Stomach (tissue), 19 donors: ENCODE measurements at places on chromosomes 12 and 14. TPM values are rescaled to one million over a fixed set of nuclear protein-coding genes. Genes with fewer than 3 reads are reported as not detected.

VTI1B gene
- total RNA-seq, result 58.9 TPM

SLC4A8 gene
- 9.0 TPM for total RNA-seq

DNA sequence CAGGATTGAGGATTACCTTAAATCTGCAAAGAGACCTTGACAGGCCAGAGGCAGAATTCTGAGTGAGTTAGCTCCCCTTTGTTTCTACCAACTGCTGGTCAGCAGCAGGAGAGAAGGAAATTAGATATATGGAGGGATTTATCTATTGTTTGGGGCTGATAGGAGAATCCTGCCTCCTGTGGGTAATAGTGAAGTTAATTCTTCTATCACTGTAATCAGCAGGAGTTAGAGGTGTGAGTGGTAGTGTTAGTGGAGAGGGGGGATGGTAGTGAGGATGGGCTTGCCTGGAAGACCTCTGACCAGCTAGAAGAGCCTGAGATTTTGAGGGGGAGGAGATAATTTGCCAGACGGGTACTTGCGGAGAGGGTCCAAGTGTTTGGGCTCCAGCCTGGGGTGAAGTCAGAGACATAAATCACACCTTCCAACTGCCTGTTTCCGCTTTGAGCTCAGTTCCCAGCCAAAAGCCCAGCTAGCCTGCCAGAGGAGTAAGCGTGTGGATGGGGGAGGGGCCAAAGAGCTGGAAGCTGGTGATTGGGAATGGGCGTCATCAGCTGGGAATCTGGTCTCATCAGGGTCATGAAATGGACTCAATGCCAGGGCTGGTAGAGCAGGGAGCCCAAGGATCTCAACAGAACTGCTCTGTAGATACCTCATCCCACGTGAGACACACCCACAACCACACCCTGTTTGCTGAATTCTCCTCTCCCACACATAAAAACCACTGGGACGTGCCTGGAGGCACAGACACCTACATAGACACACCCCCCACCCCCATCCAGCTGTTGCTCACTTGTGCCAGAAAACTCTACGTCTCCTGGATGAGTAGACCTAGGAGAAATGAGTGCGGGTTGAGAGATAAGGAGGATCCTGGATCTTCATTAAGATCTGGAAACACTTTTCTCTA lies 13.1 kb upstream of the ITGA5 start:
- H3K27ac ChIP-seq, result peak overlapping the region; percentile 74
- no peaks in the 10 kb centered on the region for H3K36me3 ChIP-seq
- peaks cover 46% of the 10 kb centered on the region for H3K4me1 ChIP-seq
- no peaks in the 10 kb centered on the region for H3K27me3 ChIP-seq
- H3K4me3 ChIP-seq, result no peak overlapping the region
- DNase-seq, result peak; percentile 84

GRCh38 chr12:7282844-7283243 lies 21.0 kb upstream of the ACSM4 start:
- no peaks in the 10 kb centered on the region for H3K4me1 ChIP-seq
- H3K27me3 ChIP-seq, result no peaks in the 10 kb centered on the region
- H3K27ac ChIP-seq, result no peak overlapping the region
- no peak overlapping the region for H3K4me3 ChIP-seq
- no peak for DNase-seq

GRCh38 chr12:59304077-59304721 lies 291.6 kb upstream of the SLC16A7 start:
- DNase-seq, result no peak
- H3K4me1 ChIP-seq, result no peaks in the 10 kb centered on the region
- H3K36me3 ChIP-seq, result no peaks in the 10 kb centered on the region
- H3K27ac ChIP-seq, result no peak overlapping the region
- no peaks in the 10 kb centered on the region for H3K27me3 ChIP-seq
- H3K4me3 ChIP-seq, result no peak overlapping the region

GRCh38 chr14:104315169-104315568 lies 176.8 kb downstream of the KIF26A start:
- no peaks in the 10 kb centered on the region for H3K27me3 ChIP-seq
- no peaks in the 10 kb centered on the region for H3K36me3 ChIP-seq
- no peak overlapping the region for H3K27ac ChIP-seq
- DNase-seq, result peak; percentile 1
- no peaks in the 10 kb centered on the region for H3K4me1 ChIP-seq

GRCh38 chr14:31484754-31485153 lies 3.1 kb downstream of the GPR33 start:
- H3K4me1 ChIP-seq, result no peaks in the 10 kb centered on the region
- no peaks in the 10 kb centered on the region for H3K36me3 ChIP-seq
- no peak overlapping the region for H3K4me3 ChIP-seq
- DNase-seq, result no peak

DNA sequence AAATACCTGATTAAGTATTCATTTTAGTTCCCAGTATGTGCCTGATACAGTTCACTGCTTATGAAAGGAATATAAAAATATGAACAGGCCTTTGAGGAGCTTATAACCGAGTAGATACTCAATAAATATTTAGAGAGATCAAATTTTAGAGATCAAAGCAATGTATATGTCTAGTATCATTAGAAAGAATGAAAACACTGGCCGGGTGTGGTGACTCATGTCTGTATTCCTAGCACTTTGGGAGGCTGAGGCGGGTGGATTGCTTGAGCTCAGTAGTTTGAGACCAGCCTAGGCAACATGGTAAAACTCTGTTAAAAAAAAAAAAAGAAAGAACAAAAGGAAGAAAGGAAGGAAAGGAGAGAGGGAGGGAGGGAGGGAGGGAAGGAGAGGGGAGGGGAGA lies 113.2 kb upstream of the EEA1 start:
- H3K36me3 ChIP-seq, result no peaks in the 10 kb centered on the region
- H3K4me3 ChIP-seq, result no peak overlapping the region
- H3K27ac ChIP-seq, result no peak overlapping the region
- H3K27me3 ChIP-seq, result no peaks in the 10 kb centered on the region

- no peak overlapping the region for H3K4me3 ChIP-seq
- DNase-seq, result no peak
- H3K27me3 ChIP-seq, result no peaks in the 10 kb centered on the region
- no peak overlapping the region for H3K27ac ChIP-seq
- no peaks in the 10 kb centered on the region for H3K4me1 ChIP-seq
Measured at GRCh38 chr14:84421621-84422020, 1108.3 kb upstream of the FLRT2 start.
